ENCODE measurements at places on chromosomes 6 and 20.

- DNase-seq, result no peak
Measured at GRCh38 chr20:14922503-14923267, 585.3 kb upstream of the FLRT3 start.

DNA sequence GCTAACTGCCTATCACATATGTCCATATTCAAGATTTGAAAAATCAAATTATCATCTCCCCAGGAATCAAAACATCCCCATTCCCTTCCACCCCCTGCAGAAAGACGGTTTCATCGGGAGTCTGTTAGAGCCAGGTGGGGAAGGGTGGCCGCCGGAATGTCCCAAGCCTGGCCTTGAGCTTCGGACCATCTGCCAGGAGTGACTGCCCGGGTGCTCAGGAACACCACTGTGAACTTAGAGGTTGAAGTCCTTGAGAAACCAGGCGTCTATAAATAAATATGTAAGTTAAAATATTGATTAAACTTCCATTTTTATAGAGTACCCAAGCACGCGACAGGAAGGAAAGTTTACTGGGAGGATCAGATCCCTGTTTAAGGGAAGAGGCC is 250.8 kb downstream of the DLL1 start:
- DNase-seq, result no peak

- no peak for DNase-seq
Measured at GRCh38 chr6:3619800-3620199, 131.7 kb downstream of the PXDC1 start.

- no peak for DNase-seq
Measured at GRCh38 chr6:36376742-36377141, 10.7 kb downstream of the ETV7 start.

DNA sequence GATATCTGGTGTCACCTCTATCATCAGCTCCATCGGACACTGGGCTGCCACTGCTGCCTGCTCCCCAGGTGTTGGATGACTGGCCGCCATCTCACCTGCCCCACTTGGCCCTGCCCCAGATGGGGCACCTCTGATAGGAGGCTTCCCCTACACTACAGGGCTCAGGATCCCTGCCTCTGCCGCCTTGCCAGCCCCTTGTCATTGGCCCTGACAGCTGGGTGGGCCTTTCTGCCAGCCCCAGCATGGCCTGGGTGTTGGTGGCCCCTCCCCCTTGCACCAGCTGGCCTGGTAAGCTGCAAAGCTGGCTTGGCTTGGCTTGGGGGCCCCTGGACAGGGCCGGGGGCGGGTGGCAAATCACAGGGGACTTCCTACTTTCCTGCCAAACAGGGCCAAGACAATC is 10.6 kb downstream of the PACSIN1 start:
- DNase-seq, result no peak

DNA sequence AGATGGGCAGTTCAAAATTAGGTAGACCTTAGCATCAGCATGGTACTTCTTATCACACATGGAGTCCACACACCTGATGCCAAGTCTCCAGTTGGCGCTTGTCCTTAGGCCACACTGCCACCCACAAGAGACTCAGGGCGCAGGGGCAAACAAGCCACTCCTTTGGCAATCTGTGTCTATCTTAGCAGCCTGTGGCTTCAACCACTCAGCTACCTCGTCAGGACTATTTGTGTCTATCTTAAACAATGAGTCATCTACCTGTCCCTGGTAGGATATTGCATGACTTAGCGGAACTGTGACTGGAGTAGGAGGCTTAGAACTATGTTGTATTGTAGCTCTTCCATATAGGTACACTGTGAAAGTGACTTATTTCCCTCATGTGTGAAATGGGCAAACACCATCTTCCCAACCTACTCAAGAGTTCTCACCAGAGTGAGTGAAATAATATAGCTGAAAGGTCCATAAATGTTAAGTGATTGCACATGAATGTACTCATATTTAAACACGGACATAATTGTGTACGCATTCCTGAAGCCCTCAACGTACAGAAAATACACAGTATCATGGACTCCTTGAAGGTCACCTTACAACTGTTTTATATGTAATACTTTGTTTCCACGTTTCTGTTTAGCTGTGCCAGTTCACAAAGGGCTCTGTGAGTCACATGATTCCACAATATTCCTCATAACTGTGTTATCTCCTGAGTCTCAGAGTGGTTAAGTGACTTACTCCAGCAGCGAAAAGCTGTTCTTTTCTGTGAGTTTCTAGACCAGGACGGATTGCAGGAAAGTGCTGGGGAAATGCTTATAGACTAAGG is 1.6 kb downstream of the TRIM27 start:
- DNase-seq, result no peak

DNA sequence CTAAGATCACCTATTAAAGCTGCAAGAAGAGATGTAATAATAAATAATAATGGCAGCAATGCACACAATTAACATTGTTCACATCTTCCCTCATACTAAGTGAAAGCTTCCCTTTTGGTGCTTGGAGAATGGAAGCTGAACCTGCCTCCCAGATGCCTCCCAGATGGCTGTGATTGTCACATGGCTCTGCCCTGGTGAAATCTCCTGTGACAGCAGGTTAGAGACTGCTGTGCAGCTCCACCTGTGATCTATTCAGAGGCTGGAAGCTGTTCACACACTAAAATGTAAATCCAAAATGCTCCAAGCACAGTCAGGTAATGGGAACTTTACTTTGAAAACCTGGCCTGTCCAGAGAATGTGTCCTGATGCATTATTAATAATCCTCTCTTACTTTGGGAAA is 41.7 kb upstream of the RGS17 start:
- DNase-seq, result no peak

All from CD4-positive, alpha-beta T cell treated with Interleukin-1 beta for 1 hour (primary cell).